ENCODE measurements at places on chromosomes 1 and 21. TPM values are rescaled to one million over a fixed set of nuclear protein-coding genes. Genes with fewer than 3 reads are reported as not detected.

Gene FCRL2
- not detected for polyA plus RNA-seq

DNA sequence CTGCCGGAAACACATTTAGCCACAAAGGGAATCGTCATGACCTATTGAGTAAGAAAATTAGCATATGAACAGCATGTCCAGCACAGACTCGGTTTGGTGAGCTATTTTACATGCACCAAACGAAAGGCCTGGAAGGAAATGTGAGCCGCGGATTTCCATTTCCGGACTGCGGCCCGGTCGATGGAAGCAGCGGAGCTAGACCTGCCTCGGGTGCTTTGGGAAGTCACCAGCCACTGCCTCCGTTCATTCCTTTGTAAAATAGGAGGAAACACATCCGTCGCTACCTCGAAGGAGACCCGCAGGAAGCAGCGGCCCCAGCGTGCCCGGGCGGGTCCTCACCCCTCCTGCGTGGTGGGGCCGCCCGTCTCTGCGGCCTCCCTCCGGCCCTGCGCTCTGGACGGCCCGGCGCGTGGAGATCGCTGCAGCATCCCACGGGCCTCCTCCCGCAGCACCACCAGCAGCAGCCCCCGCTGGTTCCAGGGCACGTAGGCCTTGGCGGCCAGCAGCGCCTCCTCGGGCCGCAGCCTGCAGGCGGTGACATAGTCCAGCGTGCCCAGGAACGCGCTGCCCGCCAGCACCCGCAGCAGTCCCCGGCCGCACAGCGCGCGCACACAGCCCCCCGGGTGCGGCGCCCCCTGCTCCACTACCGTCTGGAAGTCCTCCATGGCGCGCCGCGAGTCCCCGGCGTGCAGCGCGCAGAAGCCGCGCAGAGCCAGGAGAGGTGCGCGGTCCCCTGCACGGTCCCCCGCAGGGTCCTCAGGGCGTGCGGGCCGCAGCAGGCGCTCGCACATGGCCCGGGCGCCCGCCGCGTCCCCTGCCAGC, 12.1 kb downstream of the TTC34 start:
- DNase-seq: no peak

Gene HES3
- not detected for polyA plus RNA-seq

GRCh38 chr1:100704473-100704872, 15.1 kb upstream of the VCAM1 start:
- DNase-seq: no peak

Gene EVA1C
- 5.7 TPM for polyA plus RNA-seq

- DNase-seq: no peak
Observed at GRCh38 chr1:212977781-212978645, 27.7 kb downstream of the VASH2 start.

Gene IFNAR2
- polyA plus RNA-seq: 30.8 TPM

Gene CFHR4
- not detected for polyA plus RNA-seq

GRCh38 chr1:10635085-10635896, 160.5 kb downstream of the PEX14 start:
- DNase-seq: no peak

DNA sequence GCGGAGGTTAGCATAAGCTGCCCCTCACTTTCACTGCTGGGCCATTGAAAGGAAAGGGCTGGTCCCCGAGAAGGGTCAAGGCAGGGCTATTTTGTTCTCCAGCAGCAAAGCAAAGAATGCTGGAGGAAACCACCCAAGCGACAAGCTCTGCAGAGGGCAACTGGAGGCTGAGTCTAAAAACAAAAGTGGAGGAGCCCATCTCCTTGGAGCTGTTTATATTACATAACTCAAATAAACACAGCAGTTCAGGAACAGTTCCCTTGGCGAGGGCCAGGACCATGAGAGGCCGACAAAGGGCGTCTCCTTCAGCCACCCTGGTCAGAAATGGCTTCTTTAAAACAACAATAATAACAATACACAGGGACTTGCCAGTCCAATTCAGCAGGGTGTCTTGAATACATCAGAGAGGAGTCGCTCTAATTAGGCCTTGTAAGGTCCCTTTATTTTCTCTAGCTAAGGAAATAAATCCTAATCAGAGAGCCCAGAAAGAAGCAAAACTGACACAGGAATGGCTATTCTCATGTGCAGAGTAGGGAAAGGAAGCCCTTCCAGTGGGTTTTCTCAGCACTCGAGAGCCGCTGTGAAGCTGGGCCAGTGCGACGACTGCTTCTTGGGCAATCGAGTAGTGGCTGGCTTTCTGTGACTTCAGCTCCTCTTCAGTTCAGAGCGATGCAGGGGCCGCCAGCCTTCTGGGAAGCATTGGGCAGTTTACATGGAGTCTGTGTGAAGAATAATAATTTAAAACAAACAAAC, 57.0 kb upstream of the TARBP1 start:
- DNase-seq: no peak

DNA sequence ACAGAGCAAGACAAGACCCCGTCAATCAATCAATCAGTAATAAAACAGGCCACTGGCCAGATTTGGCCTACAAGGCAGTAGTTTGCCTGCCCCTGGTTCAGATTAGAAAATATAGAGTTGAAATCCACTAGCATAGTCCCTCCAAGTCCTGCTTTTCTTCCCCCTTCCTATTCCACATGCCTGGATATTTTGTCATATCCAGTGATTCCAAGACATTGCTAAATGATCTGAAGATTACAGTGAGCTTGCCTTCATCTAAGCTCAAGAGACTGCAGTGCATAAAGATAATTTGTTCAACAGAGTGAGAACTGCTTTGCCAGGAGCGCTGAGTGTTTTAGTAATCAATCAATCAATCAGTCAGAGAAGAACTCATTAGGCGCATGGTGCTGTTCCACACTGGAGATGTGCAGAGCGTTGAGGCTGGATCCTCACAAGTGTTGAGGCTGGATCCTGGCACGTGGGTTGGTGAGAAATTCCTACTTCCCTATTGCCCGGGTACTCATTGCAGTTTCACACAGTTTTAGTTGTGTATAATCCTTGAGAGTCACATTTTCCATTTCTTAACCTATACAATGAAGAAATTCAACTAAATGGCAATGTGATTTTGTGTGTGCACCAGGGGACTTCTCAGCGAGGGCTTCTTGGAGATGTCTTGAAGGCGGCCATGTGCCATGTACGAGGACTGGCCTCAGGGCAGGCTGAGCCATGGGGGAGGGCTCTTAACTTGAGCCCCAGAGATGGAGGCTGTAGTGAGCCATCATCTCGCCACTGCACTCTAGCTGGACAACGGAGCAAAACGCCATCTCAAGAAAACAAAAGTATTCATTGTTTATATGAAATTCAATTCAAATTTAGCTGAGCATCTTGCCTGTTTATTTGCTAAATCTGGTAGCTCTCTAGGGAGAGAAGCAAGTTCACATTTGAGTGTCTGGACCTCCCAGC, 76.3 kb downstream of the TOMM20 start:
- no peak for DNase-seq

Gene FAM177B
- not detected for polyA plus RNA-seq

Measured in AG04450 (cell line).